Inflammatory macrophage treated with lipopolysaccharide for 1 hour (primary cell): ENCODE measurements at places on chromosomes 2 and 18.
A peak's percentile ranks its signal among the peaks of the same experiment; 100 is the strongest.

- DNase-seq, result no peak
Observed at GRCh38 chr2:155157065-155157464, 458.6 kb downstream of the KCNJ3 start.

- no peak for DNase-seq
Observed at GRCh38 chr2:152093464-152093863, 5.4 kb downstream of the CACNB4 start.

DNA sequence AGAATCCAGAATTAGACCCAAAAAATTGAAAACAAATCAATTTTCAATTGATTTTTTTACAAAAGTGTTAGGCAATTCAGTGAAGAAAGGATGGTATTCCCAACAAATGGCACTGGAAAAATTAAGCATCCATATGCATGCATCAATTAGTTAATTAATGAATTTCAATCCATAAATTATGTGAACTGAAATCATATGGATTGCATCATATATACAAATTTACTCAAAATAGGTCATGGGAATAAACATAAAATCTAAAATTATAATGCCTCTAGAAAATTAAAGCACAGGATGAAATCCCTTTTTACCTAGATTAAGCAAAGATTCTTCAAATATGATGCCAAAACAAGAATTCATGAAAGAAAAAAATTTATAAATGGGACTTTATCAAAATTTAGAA is 213.9 kb upstream of the KLHL29 start:
- DNase-seq, result no peak

DNA sequence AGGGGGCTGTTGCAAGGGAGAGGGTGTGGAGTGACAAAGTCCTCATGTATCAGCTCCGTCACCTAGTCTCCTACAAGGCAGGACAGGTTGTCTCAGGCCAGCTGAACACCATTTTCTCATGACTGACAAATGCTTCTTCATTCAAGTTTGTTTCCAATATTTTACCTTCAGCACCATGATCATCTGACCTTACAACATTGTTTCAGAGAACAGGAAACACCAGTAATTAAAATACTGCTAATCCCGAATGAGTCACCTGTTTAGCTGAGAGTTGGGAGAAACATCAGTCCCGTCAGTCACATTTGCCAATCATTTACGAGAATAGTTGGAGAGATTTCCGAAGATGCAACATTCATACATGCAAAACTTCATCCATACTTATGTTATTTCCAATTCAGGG is 25.7 kb upstream of the SP5 start:
- no peak for DNase-seq

- no peak for DNase-seq
Observed at GRCh38 chr2:42117182-42117579, 52.0 kb upstream of the EML4 start.

DNA sequence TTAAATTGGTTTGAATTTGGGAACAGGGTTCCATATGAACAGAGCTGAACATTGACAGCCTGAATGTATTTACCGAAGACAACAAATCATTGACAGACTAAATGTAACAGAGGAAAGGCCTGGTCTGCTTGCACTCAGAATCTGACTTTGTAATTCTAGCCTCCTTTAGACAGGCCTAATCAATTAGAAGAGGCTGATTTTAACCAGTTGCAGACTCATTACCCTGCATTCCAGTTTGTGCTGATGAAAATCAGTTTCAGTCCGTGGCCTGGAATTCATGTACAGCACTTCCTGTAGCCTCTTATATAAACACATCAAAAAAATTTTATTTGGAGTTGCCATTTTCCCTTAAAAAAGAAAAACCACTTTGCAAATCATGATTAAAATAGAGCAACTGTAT is 93.1 kb upstream of the ZFP36L2 start:
- no peak for DNase-seq

- peak; percentile 55 for DNase-seq
Observed at GRCh38 chr18:3256693-3257626, 5.0 kb upstream of the MYL12B start.

- peak; percentile 47 for DNase-seq
Observed at GRCh38 chr2:113966832-113967231, 76.9 kb downstream of the ACTR3 start.

DNA sequence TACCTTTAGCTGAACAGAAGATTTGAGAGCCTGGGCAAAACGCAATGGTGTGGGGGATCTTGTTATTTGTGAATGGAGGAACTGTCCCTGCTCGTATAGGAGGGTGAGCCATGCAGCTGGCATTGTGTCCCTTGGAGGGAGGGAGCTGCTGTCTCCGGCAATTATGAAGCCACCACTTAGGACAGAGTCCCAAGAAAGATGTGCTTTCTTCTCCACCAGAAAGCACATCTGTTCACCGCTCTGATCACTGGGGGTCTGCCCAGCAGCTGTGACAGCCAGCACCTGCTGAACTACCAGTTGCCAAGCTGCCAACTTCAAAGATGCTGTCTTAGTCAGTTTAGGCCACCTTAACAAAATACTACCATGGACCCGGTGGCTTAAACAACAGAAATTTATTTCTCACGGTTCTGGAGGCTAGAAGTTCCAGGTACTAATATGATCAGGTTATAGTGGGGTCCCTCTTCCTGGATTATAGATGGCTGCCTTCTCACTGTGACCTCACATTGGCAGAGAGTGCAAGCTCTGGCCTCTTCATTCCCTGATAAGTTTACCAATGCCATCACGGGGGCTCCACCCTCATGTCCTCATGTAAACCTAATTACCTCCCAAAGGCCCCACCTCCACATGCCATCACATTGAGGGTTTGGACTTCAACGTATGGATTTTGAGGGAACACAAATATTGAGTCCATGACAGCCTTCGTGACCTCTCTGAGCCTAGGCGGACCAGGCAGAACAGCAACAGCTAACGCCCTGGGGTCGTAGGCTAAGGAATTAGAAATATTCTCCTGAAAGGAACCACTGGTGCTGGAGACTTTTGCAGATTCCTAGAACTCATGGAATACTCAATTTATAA is 148.3 kb downstream of the RHBDD1 start:
- no peak for DNase-seq

- no peak for DNase-seq
Observed at GRCh38 chr2:138708682-138709241, 71.4 kb downstream of the NXPH2 start.

DNA sequence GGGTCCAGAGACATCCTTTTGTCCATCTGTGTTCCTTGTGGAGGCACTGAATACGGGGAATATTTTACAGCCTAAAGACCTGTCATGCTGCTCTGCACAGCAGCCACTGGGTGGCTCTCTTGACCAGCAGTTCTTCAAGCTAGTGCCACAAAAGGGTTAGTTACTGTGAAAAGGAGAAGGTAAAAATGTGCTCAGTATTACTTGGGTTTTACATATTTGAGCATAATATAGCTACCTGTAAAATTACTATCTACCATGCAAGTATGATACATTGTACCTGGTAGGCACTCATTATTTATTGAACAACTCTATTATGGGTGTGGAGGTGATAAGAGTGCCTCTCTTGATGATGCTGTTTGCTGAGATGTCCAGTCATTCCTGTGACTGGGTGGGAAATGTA is 23.6 kb downstream of the FZD5 start:
- DNase-seq, result peak; percentile 73

DNA sequence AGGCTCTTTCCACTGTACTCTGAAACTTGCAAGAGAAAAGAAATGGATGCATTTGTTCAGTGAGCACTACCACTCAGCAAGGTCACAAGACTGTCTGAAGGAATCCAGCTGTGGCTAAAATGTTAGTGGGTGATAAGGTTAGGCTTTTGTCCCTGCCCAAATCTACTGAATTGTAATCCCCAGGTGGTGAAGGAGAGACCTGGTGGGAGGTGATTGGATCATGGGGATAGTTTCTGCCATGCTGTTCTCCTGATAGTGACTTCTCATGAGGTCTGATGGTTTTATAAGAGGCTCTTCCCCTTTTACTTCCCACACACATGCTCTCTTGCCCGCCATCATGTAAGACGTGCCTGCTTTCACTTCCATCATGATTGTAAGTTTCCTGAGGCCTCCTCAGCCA is 68.2 kb downstream of the ZNF385B start:
- DNase-seq, result no peak

DNA sequence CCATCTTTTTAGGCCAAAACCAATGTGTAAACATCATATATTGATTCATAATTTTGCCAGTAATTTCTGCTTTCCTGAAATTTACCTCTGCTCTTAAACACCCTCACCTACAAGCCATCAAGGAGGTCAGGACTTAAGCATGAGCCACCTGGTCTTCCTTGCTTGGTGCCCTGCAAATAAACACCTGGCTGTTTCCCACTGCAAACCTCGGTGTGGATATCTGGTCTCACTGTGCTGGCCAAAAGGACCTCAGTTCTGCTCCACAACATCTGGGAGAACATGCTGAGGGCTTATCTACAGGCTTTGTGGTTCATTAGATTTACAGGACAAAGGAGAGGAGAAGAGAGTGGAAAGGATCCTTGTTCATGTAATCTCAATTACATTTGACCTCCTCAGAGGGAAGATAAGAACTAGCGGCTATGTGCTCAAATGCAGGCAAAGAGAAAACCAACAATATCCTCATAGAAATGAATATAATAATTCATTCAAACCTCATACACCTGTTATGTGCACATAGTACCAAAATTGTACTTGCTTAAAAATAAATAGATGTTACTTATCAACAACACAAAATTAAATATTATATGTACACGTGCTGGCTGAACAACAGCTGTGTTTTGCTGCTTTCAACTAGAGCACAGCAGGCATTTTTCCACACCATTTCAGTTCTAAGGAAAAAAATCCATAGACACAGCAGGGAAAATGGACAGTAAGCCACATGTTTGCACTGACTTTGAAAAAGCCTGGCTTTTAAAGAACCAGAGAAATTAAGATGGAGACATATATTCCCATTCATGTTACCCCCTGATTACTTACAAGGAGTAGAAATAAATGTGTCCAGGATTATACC is 465.1 kb downstream of the LPIN1 start:
- DNase-seq, result no peak

- DNase-seq, result no peak
Observed at GRCh38 chr2:48318116-48318515, 211.8 kb upstream of the STON1 start.
